ENCODE measurements at places on chromosomes 2 and 18.

- DNase-seq: no peak
Measured at GRCh38 chr2:69490486-69490885, 53.3 kb upstream of the NFU1 start.

DNA sequence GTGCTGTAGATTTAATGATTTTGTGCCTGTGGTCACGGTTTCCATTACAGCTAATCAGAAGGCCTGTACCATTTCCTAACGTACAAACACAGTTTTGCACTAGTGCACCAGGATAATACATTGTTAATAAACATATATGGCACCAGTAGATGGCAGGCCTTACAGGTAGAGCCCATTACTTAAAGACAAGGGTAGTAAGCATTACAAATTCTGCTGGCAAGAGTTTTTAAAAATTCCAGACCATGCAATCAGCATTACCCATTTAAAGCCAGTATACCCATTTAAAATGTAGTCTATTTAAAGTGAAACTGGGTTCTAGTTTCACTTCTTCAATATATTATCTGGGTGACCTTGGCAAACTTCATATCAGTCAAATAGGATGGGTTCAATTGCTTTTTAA lies 224.2 kb downstream of the NUP35 start:
- DNase-seq: no peak

DNA sequence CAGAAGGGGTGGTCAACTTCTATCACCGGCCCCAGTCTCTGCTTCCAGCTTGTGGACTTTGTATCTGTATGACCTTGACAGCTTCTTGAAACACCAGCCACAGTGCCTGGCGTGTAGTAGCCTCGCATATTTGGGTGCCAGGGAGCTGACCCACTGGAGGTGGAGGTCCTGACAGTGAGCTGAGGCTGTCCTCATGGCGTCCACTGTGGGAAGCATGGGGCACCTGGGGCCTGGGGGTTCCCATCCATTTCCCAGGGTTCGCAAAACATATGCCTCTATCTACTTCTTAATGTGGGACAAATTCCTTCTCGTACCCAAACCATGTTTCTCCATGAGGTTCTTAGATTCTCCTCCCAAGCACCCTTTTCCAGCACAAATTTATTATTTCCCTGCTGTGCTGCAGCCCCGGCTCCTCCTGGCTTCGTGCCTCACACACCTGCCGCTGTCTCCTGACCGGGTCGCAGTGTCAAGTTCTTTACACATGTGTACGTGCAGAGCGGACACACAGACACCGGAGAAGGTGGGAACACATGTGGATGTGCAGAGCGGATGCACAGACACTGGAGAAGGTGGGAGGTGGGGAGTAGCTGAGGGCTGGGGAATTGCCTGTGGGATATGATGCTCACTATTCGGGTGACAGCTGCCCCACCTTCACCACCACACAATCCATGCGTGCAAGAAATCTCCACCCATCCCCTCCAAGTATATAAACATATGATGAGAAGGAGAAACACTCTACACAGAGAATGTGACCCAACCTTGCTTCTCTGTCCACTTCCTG lies 23.4 kb downstream of the TMEM18 start:
- no peak for DNase-seq

DNA sequence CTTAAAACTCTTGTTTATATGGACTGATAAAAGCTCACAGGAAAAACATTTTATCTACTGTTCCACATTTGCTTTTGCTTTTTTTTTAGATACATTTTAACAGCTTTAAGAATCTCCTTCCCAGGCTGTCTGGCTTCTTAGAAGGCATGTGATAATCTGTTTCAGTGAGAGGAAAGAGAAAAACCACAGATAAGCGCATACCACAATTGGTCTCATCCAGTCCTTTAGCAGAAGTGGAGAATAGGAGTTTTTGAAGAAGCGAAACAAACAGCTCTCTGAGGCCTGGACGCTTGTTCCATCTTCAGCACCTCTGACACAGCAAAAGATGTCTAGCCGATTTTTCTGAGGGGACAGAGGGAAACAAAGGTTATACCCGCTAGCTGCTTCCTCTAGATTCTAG lies 37.6 kb downstream of the RMC1 start:
- DNase-seq: no peak

DNA sequence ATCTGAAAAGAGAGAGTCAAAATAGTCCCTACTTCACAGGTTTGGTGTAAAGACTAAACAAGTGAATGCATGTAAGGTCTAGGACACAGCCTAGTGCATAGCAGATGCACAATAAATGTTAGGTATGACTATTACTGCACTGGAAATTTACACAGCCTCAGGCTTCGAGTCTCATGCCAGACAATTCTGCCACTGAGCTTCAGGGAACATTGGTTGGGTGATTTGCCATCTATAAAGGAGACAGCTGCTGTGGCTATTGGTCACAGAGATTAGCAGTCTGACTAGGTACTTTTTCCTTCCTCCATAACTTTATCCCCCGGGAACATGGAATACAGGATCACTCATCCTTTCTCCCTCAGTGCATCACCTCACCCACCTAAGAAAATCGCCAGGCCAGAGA lies 89.2 kb downstream of the FAM124B start:
- DNase-seq: no peak

DNA sequence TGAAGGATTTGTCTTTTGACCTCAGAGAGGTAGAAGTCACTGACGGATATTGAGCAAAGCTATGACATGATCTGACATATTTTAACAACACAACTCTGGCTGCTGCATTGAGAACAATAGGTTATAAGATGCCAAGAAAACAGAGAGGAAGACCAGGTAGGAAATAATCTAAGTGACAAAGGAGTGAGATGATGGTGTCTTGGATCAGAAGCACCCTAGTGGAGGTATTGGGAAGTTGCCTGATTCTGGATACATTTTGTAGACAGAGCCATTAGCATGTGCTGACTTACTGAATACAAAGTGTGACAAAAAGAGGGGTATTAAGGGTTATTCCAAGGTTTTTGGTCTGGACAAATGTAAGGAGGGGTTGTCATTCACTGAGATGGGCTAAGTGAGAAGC lies 1438.1 kb downstream of the DPP10 start:
- DNase-seq: no peak

DNA sequence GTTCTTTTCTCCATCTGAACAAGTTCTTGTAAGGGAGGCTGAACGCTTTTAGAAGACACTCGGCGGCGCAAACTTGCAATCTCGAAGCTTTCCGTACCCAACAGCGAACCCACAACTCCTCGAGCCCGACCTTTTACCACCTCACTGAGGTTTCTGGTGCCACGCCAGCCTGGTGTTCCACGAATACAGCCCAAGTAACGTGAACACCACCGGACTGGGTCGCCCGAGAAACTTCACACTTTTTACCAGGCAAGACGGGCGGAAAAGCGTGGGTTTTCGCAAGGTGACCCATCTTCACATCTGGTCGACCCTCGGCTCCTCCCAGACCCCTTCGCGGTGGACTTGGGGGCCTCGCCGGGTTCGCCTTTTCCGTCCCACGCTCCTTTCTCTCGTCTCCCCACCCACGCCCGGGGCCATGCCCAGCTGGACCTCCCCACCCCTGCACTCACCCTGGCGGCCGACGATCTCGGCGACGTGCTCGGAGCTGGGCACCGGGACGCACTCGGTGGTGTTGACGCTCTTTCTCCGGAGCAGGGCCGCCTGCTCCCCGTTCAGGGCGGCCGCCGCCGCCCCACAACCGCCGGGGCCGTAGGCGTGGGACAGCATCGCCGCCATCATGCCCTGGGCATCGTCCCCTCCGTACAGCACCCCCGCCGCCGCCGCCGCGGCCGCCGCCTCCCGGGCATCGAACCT lies 1.2 kb downstream of the MEX3C start:
- DNase-seq: peak; percentile 94

DNA sequence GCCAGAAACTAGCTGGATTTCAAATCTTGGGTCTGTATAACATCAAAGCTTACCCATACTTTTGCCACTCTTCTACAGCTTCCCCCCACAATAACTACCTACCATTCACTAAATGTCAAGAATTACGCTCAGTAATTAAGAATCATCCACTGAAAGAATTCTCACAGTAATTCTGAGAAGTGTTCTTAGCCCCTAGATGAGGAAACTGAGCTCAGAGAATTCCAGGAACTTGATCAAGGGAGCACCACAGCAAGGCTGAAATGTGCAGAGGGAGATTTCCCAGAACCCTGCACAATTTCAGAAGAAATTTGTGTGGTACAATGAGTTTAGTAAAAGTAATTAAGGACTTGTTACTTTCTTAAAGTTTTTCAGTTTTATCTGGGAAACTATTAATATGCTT lies 194.5 kb upstream of the STK17B start:
- no peak for DNase-seq

DNA sequence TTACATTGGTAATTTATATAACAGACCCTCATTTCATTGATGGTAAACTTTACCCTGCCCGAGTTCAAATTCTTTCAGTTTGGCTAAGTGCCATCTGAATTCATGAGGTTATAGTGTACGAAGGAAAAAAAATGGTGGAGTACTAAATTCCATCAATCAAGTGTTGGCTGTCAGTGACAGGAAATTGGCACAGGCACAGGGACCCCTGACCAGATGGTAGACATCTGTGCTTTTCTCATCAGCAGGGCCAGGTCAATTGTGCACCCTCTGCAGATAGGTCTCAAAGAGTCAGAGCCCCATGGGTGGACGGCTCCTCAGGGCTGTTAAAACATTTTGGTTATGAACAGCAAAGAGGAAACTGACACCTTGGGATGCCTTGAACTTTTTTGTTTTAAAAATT lies 439.2 kb downstream of the SETBP1 start:
- no peak for DNase-seq

GRCh38 chr18:51227660-51228059 lies 30.2 kb upstream of the MEX3C start:
- no peak for DNase-seq

GRCh38 chr2:232655392-232655791 lies 22.0 kb downstream of the EFHD1 start:
- DNase-seq: no peak

DNA sequence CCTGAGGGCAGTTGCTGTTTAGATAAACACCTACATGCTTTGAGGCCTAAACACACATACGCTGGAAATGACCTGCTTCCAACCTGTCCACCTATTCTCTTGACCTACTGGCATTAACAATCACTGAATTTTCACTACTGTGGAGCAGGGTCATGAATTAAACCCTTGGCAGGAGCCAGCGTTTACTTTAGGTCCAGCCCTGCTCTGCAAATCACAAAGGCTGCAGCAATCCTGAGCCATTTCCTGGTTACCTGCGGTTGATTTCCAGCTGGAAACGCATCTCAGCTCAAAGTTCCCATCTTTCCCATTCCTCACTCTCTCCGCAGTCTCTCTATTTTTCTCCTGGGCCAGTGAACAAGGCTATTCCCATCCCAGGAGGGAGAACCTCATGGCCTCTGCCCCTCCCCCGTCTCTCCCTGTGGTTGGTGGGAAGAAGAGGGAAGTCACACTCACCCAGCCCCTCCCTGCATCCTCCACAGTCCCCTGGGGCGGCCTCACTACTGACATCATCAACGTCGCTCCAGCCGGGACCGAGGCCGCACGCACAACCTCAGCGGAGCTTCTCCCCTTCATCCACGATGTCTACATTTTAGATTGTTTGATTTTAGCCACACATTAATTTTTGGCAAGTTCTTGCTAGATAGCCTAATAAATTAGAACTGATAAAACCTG lies 84.5 kb upstream of the SNTG2 start:
- no peak for DNase-seq

DNA sequence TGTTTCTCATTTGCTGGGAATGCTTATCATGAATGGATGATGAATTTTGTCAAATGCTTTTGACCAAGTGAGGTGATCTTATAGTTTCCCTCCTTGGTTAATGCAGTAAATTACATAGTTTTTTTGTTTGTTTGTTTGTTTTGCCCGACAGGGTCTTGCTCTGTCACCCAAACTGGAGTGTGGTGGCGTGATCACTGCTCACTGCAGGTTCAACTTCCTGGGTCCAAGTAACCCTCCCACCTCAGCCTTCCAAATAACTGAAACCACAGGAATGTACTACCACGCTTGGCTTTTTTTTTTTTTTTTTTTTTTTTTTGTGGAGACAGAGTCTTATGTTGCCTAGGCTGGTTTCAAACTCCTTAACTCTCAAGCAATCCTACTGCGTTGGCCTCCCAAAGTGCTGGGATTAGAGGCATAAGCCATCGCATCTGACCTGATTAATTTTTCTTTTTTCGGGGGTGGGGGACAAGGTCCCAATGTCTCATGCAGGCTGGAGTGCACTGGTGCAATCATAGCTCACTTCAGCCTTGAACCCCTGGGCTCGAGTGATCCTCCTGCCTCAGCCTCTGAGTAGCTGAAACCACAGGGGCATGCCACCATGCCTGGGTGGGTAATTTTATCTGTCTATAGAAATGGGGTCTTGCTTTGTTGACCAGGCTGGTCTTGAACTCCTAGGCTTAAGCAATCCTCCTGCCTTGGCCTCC lies 48.6 kb downstream of the SMAD2 start:
- no peak for DNase-seq

DNA sequence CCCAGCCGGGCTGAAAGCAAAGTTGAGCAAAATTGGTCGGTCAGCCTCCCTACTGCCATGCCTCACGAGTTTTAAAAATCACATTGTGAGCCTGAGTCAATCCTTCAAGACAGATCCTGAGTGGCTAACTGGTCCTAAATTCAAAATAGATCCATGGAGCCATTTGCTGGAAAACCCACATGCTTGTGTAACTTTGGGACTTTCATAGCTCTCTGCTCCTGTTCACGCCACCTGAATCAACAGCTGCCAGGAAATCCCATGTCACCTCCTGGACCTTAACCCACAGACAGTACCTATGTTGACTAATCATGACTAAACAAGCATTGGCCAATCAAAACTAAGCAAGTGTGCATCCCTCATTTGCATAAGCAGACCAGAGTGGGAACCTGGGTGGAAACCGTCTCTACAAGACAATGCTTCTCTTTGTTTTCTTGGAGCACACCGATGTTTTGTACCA lies 42.8 kb upstream of the LDLRAD4 start:
- no peak for DNase-seq

- no peak for DNase-seq
Measured at GRCh38 chr18:74836296-74837139, 238.8 kb downstream of the ZNF407 start.

GRCh38 chr2:240433973-240434727 lies 1.3 kb upstream of the GPC1 start:
- peak; percentile 78 for DNase-seq

GRCh38 chr2:208266553-208266893 lies 468 bp downstream of the PIKFYVE start:
- no peak for DNase-seq

- DNase-seq: no peak
Measured at GRCh38 chr2:85009019-85009618, 38.2 kb downstream of the KCMF1 start.

- DNase-seq: no peak
Measured at GRCh38 chr2:140567734-140568133, 1563.1 kb downstream of the LRP1B start.

GRCh38 chr18:767961-768360 lies 44.1 kb downstream of the YES1 start:
- no peak for DNase-seq

- peak; percentile 63 for DNase-seq
Measured at GRCh38 chr2:234730066-234730640, 221.7 kb upstream of the SH3BP4 start.
